ENCODE measurements at places on chromosomes 3 and 15.

- DNase-seq = no peak
These were observed 212.9 kb downstream of the CD47 start for GRCh38 chr3:107877936-107878335.

GRCh38 chr3:99434190-99434589 lies 204.2 kb upstream of the COL8A1 start:
- no peak for DNase-seq

GRCh38 chr3:155367506-155367905 lies 74.0 kb upstream of the STRIT1 start:
- DNase-seq = no peak

DNA sequence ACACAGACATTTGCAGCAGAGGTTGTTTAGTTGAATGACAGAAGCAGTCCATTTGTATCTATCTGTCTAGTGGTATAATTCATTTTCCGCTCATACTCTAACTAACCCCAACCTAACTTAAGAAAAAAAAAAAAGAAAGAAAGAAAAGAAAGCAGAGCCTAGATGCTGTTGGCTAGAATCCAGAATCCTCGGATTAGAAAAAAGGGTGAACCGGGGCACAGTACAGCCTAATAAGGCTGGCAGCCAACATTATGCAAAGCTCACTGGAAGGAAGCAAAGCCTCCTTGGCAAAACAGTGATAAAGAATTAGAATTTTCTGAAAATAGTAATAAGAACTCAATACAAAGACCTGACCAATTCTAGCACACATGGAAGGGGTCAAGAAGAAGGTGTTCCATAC lies 640.8 kb downstream of the TUSC7 start:
- no peak for DNase-seq

DNA sequence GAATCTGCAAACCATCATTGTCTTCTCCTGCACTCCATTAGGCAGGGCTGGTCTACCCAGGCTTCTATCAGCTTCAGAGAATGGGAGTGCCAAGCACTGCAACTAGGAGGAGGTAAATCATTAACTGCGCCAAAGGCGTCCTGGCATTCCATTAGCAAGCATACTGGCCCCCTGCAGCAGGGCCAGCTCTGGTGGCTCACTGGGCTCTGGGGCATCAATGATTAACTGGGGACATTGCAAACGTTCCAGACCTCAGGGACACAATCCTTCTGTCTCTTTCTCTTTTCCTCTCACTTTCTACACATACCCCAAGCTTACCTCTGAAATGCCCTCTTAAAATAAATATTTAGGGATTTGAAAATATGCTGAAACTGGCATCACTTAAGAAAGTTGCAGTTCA lies 129.0 kb downstream of the MYLK start:
- DNase-seq = no peak

DNA sequence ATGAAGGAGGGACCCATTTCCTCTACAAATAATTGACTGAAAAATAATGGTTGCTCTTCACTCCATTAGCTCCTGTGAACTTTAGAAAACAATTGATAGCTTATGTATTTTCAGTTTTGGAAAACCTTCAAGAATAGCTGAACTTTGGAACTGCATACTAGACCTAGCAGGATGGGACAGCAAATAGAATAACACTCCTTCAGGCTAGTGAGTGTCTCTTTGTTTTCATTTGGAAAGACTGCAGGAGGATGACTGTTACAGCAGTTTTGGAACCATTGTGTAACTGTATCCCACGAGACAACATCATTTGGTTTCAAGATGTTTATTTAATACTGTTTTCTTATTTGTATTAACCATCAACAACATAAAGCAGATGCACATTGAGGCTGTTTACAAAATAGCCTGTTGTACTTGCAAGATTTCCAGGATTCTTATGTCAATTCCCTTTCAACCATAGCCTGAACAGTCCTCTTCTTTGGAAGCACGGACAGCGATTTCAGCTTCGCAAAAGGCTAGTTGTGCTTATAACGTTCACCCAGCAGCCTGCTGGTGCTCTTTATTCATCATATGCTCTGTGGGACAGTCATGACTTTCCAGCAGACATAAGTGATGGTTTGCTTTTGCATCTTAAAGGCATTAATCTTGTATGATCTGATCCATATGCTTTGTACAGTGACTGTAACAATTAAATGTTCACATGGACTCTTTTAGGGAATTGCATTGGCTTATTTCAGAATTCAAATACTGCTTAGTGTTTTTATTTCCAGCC lies 335.5 kb downstream of the IL5RA start:
- DNase-seq = no peak

DNA sequence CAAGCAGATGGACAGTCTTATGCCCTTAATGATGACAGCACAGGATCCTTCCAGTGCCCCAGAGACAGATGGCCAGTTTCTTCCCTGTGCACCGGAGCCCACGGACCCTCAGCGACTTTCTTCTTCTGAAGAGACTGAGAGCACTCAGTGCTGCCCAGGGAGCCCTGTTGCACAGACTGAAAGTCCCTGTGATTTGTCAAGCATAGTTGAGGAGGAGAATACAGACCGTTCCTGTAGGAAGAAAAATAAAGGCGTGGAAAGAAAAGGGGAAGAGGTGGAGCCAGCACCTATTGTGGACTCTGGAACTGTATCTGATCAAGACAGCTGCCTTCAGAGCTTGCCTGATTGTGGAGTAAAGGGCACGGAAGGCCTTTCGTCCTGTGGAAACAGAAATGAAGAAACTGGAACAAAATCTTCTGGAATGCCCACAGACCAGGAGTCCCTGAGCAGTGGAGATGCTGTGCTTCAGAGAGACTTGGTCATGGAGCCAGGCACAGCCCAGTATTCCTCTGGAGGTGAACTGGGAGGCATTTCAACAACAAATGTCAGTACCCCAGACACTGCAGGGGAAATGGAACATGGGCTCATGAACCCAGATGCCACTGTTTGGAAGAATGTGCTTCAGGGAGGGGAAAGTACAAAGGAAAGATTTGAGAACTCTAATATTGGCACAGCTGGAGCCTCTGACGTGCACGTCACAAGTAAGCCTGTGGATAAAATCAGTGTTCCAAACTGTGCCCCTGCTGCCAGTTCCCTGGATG lies 198.7 kb downstream of the AKAP13 start:
- DNase-seq = no peak

DNA sequence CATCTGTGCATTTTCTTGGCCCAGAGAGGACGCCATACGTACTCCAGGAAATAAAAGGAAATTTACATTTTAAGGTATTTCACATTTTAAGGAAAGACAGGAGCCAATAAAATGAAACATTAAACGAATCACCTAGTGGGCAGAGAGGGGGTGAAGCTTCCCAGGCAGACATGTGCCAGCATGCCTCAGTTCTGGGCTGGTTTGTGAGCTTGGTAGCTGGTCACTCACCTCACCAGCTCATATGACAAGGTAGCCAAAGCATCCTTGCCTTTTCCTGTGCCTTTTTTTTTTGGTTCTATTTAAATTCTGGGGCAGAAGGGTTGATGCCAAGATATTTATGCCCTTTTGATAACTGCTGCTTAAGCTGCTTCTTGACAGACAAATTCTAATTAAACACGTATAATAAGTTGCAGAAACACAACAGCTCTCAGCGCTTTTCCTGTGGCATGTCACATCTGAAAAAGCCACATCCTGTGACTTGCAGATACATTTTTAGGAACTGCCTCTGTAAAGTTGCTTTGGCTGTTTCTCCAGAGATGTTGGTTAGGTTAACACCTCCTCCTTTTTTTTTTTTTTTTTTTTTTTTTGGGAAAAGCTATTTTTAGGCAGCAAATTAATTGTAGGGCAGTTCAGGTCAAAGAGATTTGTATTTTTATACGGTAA lies 218.6 kb downstream of the PDCD6IP start:
- DNase-seq = no peak

DNA sequence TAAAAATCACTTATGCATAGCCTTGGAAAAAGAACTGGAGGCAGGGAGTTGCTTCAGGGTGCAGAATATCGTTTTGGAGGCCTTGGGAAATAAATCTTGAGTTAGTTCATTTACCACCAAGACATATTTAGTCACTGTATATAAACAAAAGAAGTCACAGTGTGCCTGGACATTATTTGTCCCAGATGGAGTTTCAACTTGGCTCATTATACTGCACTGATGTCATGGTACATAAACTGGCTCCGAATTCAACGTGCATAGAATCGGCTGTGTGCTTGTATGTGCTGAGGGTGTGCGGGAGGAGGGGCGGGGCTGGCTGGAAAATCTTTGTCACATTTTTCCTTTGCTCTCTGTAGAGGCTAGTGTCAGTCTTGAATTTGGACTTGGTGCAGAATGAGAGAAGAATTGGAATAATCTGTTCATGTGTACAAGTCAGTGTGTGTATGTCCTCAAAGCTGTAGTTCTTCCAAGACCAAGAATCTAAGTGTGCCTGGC lies 86.6 kb downstream of the FNDC3B start:
- DNase-seq = no peak

DNA sequence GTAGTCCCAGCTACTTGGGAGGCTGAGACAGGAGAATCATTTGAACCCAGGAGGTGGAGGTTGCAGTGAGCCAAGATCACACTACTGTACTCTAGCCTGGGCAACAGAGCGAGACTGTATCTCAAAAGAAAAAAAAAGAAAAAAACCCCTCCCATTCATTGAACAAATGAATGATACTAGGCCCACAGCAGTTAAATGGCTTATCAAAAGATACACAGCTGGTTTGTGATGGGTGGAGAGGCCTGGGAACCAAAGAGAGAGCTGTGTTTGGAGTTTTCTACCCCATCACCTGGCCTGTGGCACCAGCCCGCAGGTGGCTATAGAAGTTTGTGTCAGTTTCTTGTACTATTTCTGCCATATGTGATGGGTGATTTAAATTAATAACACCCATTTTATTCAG lies 43.1 kb upstream of the LCTL start:
- no peak for DNase-seq

- no peak for DNase-seq
These were observed 20.7 kb downstream of the TPM1 start for GRCh38 chr15:63063164-63063756.

GRCh38 chr3:59430341-59430740 lies 380.5 kb upstream of the CFAP20DC start:
- DNase-seq = no peak

DNA sequence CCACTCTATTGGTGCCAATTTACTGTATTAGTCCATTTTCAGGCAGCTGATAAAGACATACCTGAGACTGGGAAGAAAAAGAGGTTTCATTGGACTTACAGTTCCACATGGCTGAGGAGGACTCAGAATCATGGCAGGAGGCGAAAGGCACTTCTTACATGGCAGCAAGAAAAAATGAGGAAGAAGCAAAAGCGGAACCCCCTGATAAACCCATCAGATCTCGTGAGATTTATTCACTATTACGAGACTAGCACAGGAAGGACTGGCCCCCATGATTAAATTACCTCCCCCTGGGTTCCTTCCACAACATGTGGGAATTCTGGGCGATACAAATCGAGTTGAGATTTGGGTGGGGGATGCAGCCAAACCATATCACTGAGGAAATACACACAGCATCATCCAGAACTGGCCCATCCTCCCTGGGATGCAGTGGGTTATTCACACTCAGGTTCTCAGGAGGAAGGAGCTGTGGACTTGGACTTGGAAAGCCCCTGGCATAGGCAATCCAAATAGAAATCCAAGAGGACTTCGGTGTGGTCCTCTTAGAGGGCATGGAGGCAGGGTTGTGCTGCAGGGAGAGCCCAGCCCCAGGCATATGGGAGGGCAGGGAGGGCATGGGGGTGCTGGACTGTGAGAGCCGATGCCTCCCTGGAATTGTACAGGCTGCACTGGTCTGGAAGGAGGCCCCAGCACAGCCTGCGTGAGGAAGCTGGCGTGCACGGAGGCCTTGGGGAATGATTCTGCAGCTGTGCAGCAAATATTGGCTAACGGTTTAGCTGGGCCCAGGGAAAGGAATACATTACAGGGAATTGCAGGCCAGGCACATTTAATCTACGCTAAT lies 62.9 kb downstream of the EFCAB12 start:
- DNase-seq = no peak

DNA sequence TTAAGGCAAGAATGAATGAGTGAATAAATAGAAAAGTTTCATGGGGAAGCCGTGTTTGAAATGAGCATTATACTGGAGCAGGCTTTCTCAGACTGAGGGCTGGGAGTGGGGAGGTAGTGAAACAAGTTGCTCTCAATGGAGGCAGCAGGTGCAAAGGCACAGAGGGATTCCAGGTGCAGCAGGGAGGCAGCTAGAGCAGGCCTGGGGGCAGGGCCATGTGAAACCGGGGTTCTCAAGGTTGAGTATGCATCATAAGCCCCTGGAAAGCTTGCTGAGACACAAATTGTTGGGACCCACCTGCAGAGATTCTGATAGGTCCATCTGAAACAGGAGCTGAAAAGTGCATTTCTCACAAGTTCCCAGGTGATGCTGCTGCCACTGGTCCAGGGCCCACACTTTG lies 45.3 kb downstream of the BFSP2 start:
- no peak for DNase-seq

DNA sequence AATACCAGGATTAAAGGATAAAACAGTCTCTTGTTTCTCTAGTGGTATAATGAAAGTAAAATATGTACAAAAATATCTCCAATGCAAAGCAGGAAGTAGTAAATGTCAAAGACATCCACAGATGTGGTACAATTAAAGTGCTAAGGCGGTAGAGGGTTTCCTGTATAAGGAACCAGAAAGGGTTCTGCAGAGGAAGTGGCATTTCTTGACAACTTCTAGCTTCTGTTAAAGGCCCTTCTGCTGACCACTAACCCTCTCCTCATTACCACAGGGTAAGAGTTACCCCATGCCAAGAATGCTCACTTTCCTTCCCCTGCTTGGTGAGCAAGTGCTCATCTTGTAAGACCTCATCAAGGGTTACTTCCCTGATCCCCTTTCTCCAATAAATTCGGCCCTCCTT lies 883.6 kb upstream of the NR2F2 start:
- DNase-seq = peak; percentile 3

GRCh38 chr3:127808197-127808596 lies 14.1 kb downstream of the MGLL start:
- DNase-seq = no peak

Data from activated naive CD8-positive, alpha-beta T cell treated with anti-CD3 and anti-CD28 coated beads, Interleukin-2, amount 50 U/mL, for 24 hours (primary cell).